ENCODE measurements at places on chromosomes 4 and X. TPM values are rescaled to one million over a fixed set of nuclear protein-coding genes. Genes with fewer than 3 reads are reported as not detected.

- H3K27ac ChIP-seq = no peak overlapping the region
- peak; percentile 13 for DNase-seq
- H3K27me3 ChIP-seq = no peaks in the 10 kb centered on the region
- no peaks in the 10 kb centered on the region for H3K4me1 ChIP-seq
- H3K36me3 ChIP-seq = no peaks in the 10 kb centered on the region
- no peak overlapping the region for H3K4me3 ChIP-seq
These were observed 78.2 kb downstream of the OPHN1 start for GRCh38 chrX:68354879-68355628.

DNA sequence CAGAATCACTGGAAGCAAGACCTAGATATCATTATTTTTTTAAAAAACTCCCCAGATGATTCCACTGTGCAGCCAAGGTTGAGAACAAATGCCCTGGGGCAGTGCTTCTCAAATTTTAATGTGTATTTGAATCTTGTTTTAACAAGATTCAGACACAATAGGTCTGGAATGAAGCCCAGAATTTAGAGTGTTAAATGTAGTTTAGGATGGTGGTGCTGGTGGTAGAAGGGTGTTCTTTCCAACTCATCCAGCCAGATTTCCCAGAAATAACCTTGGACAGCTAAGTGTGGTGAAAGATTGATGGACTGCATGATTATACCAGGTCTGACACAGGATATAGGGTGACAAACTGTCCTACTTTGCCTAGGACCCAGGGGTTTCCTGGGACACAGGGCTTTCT is 120.1 kb upstream of the MED14 start:
- peak; percentile 16 for DNase-seq
- H3K36me3 ChIP-seq = no peaks in the 10 kb centered on the region
- no peaks in the 10 kb centered on the region for H3K4me1 ChIP-seq
- no peak overlapping the region for H3K27ac ChIP-seq
- no peak overlapping the region for H3K4me3 ChIP-seq

DNA sequence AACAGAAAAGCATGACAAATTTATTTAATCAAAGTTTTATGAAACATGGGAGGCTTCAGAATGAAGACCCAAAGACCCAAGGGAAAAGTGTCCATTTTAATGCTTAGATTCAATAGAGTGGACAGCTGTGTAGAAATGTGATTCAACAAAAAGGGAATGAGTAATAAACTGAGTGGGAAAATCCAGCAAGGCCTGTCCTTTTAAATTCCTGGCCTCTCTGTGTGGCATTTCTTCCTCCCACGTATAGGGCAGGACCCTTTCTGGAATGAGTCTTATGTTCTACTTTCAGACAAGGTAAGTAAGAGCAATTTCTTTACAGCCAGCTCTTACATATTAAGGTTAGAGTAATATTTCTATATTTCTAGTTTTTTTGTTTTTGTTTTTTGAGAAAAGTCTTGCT is 14.5 kb downstream of the AASDH start:
- no peak overlapping the region for H3K27ac ChIP-seq
- H3K36me3 ChIP-seq = no peaks in the 10 kb centered on the region
- no peak overlapping the region for H3K4me3 ChIP-seq
- no peaks in the 10 kb centered on the region for H3K27me3 ChIP-seq

DNA sequence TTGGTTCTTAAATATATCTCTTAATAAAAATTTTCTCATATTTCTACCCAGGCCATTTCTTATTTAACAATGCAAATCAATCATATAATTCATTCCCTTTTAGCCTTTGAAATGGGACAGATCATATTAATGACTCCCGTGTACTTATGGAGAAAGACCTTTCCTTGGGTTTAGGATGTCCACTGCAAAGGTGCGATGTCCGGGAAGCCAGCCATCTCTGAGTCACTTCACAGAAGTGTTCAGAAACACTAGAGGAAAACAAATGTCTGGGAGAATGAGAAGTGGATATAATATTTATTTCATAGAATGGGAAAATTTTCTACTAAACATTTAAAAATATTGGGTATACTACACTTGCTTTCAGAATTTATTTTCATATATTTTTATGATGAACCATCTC is 15.3 kb downstream of the INTU start:
- H3K4me3 ChIP-seq = no peak overlapping the region
- no peaks in the 10 kb centered on the region for H3K27me3 ChIP-seq
- no peaks in the 10 kb centered on the region for H3K4me1 ChIP-seq
- DNase-seq = peak; percentile 9
- H3K36me3 ChIP-seq = peaks cover 2% of the 10 kb centered on the region

DNA sequence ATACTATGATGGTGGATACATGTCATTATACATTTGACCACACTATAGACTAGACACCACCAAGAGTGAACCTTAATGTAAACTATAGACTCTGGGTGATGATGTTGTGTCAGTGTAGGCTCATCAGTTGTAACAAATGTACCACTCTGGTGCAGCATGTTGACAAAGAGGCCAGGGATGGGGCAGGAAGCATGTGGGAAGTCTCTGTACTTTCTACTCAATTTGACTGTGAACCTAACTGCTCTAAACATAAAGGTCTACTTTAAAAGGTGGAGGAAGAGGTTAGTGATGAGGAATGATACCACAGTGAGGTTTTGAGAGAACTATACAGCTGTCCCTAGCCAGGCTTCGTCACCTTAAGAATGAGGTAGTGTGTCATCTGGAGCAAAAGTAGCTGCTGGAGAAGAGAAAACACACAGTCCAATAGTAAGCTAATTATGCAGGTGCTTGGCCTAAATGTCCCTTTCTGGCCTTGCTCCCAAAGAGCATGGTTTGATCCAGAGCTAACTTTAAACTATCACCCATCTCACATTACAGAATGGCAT is 38.4 kb downstream of the GRSF1 start:
- no peak overlapping the region for H3K4me3 ChIP-seq
- DNase-seq = no peak
- H3K36me3 ChIP-seq = peaks cover 15% of the 10 kb centered on the region
- no peaks in the 10 kb centered on the region for H3K4me1 ChIP-seq
- no peak overlapping the region for H3K27ac ChIP-seq

DNA sequence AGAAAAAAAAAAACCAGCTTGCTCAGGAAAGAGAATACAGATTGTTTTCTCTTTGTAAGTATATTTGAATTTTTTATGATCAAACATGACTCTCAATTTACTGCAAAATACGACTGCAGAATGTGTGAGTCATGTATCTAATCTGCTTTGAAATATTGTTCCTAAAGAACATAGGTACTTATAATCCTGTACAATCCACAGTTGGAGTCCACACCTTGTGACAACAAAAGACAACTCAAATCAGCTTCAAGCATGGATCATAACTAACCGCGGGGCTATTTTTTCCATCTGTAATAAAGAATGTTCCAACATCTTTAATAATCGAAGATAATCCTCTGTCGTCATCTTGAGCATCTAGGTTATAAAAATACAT is 77.8 kb upstream of the STIM2 start:
- H3K4me1 ChIP-seq = peaks cover 25% of the 10 kb centered on the region
- H3K27me3 ChIP-seq = no peaks in the 10 kb centered on the region
- no peak for DNase-seq
- no peak overlapping the region for H3K4me3 ChIP-seq
- H3K27ac ChIP-seq = no peak overlapping the region

The TSPAN7 gene
- not detected for total RNA-seq

- no peaks in the 10 kb centered on the region for H3K27me3 ChIP-seq
- no peaks in the 10 kb centered on the region for H3K4me1 ChIP-seq
- H3K4me3 ChIP-seq = no peak overlapping the region
- H3K36me3 ChIP-seq = peaks cover 14% of the 10 kb centered on the region
- no peak for DNase-seq
These were observed 91.5 kb downstream of the ATRX start for GRCh38 chrX:77694491-77694890.

The RAB28 gene
- 16.4 TPM for total RNA-seq

DNA sequence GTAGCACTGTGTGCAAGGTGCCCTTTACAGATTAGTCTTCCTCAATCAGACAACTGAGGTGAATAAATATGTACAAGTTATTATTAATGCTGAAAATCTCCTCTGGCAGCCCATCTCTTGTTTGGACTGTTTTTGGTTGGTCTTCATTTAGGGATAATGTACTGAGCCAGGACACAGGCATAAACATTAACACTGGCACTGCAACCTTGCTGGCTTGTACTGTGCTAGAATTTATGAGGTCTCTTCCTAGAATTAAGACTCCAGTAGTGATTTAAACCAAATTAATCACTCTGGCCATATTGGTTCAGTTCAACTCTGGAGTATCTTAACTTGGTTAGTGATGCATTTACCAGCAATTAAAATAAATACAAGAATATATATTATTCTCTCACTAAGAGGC is 244.7 kb upstream of the GK2 start:
- H3K4me3 ChIP-seq = no peak overlapping the region
- H3K27me3 ChIP-seq = no peaks in the 10 kb centered on the region
- no peaks in the 10 kb centered on the region for H3K36me3 ChIP-seq
- no peak overlapping the region for H3K27ac ChIP-seq

DNA sequence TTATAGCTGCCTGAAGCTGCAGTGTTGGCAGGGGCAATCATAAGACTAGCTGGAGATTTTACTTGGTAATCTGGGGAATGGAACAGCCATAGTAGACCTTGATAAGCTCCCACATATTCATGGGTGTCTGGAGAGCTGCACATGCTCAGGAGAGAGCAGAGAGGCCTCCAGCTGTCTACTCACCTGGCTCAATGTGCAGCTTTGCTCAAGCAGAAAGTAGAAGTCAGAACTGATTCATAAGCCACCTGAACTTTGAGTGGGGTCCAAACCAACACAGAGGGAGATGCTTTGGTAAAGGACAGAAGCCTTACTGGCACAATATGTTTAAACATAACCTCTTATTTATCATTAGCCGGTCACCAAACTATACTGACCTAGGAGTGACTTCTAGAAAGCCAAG is 54.4 kb downstream of the KDM6A start:
- no peaks in the 10 kb centered on the region for H3K4me1 ChIP-seq
- H3K27me3 ChIP-seq = no peaks in the 10 kb centered on the region
- no peak for DNase-seq
- no peaks in the 10 kb centered on the region for H3K36me3 ChIP-seq
- no peak overlapping the region for H3K4me3 ChIP-seq

The NOCT gene
- total RNA-seq = 12.6 TPM

- H3K4me1 ChIP-seq = no peaks in the 10 kb centered on the region
- no peaks in the 10 kb centered on the region for H3K36me3 ChIP-seq
- H3K27ac ChIP-seq = no peak overlapping the region
- DNase-seq = no peak
- H3K4me3 ChIP-seq = no peak overlapping the region
- no peaks in the 10 kb centered on the region for H3K27me3 ChIP-seq
These were observed 244.0 kb upstream of the SFRP2 start for GRCh38 chr4:154032914-154033313.

DNA sequence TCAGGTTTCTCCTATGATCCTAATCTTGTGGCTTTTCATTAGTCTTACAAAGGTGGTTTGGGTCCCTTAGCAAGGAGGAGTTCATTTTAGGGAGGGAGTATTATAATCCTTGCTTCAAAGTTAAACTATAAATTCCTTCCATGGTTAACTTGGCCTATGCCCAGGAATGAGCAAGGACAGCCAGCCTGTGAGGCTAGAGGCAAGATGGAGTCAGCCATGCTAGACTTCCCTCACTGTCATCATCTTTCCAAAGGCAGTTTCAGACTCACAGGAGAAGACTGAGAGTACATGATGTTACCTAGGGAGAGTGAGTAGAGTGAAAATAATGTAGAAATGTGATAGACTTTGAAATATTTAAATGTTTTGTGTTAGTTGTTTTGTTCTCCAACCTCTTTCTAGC is 192.3 kb downstream of the GPAT3 start:
- no peak overlapping the region for H3K4me3 ChIP-seq
- no peaks in the 10 kb centered on the region for H3K27me3 ChIP-seq
- H3K4me1 ChIP-seq = peaks cover 16% of the 10 kb centered on the region
- no peaks in the 10 kb centered on the region for H3K36me3 ChIP-seq
- no peak for DNase-seq

The ZNF674 gene
- 2.8 TPM for total RNA-seq

DNA sequence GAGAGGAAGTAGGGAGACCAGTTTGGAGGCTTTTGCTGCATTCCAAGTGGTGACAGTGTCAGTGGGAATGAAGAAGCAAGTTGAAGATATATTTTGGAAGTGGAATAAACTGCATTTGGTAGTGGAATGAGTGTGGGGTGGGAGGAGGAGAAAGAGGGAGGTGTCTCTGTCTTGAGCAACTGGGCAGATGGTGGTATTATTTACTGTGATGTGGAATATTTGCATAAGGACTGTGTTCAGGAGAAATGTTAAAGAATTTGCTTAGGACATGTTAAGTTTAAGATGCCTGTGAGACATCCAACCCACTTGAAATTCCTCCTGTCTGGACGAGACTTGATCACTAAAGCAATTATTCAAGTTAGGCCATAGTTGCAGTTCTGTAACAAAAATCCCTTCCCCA is 448.9 kb upstream of the AMOT start:
- no peaks in the 10 kb centered on the region for H3K4me1 ChIP-seq
- no peak overlapping the region for H3K4me3 ChIP-seq
- H3K27ac ChIP-seq = no peak overlapping the region
- no peaks in the 10 kb centered on the region for H3K36me3 ChIP-seq
- H3K27me3 ChIP-seq = no peaks in the 10 kb centered on the region
- DNase-seq = peak; percentile 4

DNA sequence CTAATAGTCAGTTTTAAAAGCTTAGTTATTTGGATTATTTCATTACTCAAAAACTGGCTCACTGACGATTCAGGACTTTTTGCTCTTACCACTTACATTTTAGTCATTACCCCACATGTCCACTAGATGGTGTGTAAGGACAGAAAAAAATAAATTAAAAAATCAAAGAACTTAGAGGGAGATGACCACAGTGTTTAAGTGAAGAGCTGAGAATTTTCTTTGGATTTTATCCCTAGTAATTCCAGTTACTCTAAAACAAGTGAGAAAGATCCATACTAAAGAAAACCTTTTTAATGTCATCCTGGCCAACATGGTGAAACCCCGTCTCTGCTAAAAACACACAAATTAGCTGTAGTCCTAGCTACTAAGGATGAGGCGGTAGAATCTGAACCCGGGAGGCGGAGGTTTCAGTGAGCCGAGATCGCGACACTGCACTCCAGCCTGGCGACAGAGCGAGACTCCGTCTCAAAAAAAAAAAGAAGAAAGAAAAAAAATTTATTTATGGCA is 26.4 kb upstream of the TMPRSS11B start:
- peaks cover 28% of the 10 kb centered on the region for H3K4me1 ChIP-seq
- peak; percentile 71 for DNase-seq
- no peaks in the 10 kb centered on the region for H3K27me3 ChIP-seq
- peak overlapping the region; percentile 74 for H3K4me3 ChIP-seq
- H3K36me3 ChIP-seq = no peaks in the 10 kb centered on the region

The CDX4 gene
- not detected for total RNA-seq

- H3K36me3 ChIP-seq = no peaks in the 10 kb centered on the region
- no peaks in the 10 kb centered on the region for H3K27me3 ChIP-seq
- DNase-seq = no peak
These were observed 108.2 kb upstream of the ACSL4 start for GRCh38 chrX:109841257-109841656.

GRCh38 chr4:139774759-139775487 is 109.3 kb downstream of the MGST2 start:
- no peaks in the 10 kb centered on the region for H3K36me3 ChIP-seq
- no peaks in the 10 kb centered on the region for H3K27me3 ChIP-seq

- no peak overlapping the region for H3K4me3 ChIP-seq
- no peaks in the 10 kb centered on the region for H3K27me3 ChIP-seq
These were observed 911.2 kb downstream of the FSTL5 start for GRCh38 chr4:161252520-161253141.
